ENCODE measurements at places on chromosomes 4 and X.
A peak's percentile ranks its signal among the peaks of the same experiment; 100 is the strongest.

GRCh38 chr4:73709451-73710033, 30.8 kb upstream of the CXCL8 start:
- no peak for DNase-seq

DNA sequence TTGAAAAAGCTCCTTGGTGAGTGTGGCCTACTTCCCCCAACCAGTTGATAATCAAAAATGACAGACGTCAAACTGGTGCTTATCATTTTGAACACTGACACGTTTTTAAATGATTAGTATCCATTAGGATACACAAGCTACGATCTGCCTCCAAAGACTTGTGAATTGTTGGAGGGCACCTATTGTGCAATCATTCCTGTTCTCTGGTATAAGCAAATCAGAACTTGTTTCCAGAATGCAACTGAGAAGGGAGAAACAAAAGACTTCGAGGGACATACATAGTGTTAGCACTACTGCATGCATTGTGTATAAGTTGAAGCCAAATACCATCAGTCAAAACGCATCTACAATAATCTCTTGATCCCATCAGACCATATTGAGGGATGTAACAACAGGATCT, 11.6 kb downstream of the NPY2R start:
- DNase-seq, result no peak

DNA sequence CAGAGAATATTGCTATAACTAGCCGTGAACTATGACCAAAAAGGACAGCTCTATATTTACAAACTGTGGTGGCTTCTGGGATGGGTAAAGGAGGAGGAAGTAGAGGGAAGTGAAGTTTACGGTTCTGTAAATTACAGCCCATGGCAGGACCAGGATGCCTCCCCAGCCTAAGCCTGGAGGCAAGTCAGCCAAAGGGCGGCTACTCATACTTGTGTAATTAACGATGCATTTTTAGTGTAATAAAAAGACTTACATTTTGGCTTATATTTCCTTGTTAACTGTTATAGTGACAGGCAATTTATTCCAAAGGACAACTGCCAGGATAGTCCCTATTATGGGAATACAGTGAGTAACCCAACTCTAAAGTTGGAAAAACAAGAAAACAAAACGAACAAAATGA, 139.9 kb upstream of the OTUD4 start:
- no peak for DNase-seq

- DNase-seq, result no peak
Observed at GRCh38 chr4:102734591-102735385, 26.0 kb downstream of the MANBA start.

DNA sequence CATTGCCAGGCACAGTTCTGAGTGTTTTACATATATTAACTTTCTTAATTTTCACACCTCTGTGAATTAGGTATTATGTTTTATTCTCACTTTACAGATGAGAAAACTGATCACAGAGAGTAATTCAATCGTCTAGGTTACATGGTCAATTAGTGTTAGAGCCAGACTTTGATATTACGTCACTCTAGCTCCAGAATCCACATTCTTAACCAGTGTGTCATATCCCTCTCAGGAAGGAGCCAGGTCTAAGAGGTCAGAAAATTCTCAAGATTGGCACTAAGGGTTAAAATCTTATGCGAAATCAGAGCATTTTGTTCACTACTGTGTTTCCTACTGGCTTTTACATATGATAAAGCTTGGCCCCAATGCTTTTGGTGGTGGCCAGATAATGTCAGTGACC, 7.4 kb downstream of the DMP1 start:
- no peak for DNase-seq

DNA sequence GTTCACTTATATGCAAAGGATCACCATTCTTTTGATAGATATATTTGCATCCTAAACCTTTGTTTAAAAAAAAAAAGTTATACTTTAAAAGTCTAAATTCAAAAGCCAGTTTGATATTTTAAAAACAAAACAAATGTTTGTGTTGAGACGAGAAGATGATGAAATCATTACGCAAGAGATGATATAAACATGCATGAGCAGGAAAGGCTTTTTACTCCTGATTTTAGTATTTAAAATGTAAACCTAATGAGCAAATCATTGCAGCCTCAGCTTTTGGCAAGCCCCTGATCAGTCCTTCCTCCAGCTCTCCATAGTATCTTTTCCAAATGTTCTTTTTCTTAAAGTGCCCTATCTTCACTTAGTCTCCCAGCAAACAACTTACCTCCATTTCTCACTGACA, 115.6 kb downstream of the ARAP2 start:
- DNase-seq, result no peak

DNA sequence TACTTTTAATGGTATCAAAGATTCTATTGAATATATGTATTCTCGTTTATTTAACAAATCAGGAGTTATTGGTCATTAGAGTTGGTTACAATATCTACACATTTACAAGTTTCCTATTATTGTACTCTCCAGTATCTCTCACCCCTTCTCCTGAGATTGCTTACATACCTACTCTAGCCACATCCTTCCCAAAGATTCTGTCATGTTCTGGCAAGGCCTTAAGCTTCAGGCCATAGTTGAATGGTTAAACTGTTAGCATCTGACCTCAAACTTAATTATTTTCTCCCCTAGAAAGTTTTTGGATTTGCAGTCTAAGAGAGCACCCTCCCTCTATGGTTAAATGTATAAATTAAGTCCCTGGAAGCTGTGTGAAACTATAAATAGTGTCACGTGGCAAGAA, 784.2 kb downstream of the GLUD2 start:
- no peak for DNase-seq

GRCh38 chrX:39577206-39577984, 520.4 kb downstream of the BCOR start:
- DNase-seq, result no peak

DNA sequence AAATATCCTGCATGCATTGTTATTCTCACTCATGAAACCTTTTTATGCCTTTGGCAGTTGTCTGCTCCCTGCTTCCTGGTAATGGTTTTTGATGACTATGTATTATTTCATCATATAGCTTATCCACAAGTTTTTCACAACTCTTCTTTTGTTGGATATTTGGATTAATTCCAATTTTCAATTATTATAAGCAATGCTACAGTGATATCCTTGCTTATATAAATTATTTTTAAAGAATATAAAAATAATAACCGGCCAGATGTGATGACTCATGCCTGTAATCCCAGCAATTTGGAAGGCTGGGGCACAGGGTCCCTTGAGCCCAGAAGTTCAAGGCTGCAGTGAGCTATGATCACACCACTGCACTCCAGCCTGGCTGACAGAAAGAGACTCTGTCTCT, 47.0 kb downstream of the ASIC5 start:
- DNase-seq, result no peak

GRCh38 chrX:119512146-119512800, 44.0 kb downstream of the SLC25A5 start:
- no peak for DNase-seq

DNA sequence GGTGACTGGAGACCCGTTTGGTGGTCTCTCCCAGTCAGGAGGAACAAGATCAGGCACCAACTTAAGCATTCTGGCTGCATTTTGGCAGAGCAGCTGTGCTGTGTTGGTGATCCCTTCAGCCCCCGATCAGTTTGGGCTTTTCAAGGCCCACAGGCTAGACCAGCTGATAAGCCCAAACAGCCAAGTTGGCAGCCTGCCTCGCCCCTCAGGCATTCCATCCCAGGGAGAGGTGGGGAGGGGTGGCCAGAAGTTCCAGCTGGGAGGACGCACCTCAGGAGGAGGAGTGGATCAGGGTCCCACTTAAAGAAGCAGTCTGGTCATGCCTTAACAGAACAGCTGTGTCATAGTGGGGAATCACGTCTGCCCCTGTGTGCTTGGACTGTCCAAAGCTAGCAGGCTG, 105.8 kb downstream of the CHIC1 start:
- DNase-seq, result no peak

GRCh38 chrX:120367402-120368109, 5.7 kb downstream of the ATP1B4 start:
- DNase-seq, result no peak

DNA sequence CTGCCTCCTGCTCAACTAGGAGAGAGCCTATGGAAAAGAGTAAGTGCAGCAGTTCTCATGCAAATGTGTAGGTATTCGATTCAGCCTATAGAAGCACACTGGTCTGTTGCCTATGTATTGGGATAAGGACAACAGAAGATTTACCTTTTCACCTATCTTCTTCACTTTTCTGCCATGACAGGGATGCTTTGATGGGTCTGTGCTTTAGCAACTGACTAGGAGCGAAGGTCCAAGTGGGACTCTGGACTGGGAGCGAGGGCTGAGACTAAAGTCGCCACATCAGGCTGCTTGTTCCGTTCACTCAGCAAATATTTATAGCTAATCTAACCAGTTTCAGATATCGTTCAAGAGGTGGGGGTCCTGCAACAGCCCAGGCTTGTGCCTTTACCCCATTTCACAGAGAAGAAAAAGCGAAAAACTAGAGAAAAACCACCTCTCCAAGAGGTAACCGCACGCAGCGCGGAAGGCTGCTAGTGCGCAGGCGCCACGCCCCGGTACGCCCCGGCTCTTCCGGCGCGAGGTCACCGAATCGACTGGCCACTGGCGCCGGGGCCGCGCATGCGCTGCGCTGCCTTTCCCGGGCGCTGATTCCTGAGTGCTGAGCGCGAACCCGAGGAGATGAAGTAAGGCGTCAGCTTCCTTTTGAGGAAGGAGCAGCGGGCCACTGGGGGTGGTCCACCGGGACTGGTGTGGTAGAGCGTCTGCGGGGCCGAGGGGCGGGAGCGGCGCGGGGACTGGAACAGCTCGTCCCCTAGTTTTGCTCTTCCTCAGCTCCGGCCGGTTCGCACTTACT, at the start of gene RBMX2:
TSS of gene RBMX2 (plus strand) at position 573 of the 793 bp plus-strand sequence. CDS start at position 619, 46 bp downstream.
- DNase-seq, result peak; percentile 36

DNA sequence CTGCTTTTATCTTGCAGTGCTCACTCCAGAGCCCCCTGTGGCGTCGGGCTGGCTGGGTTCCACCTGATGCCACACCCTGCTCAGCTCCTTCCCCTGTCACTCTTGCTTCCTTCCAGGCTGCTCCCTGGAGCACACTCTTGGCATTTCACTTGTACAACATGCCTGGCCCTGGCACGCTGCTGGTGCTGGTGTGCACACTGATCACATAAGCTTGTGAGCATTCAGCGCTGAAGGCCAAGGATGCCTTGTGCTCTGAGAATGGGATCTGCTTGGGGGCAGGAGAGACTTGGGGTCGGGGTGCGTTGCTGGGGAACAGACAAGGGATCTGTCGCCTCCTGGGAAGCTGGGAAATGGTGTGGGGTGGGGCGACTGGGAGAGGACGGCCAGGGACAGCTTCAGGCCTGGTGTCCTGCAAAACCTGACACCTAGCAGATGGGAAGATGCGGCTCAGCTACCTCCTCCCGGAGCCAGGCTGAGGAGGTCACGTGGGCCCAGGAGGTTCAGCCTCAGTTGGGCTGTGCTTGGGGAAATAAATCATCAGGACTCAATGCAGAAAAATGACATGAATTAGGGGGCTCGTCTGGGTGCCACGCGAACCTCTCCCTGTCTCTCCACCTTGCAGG, 108.5 kb downstream of the PHKA2 start:
- DNase-seq, result no peak

GRCh38 chr4:17385403-17385802, 126.5 kb downstream of the QDPR start:
- no peak for DNase-seq

- no peak for DNase-seq
Observed at GRCh38 chr4:132866616-132867015, 282.5 kb upstream of the PCDH10 start.

GRCh38 chr4:98921292-98921691, 7.6 kb downstream of the EIF4E start:
- no peak for DNase-seq

DNA sequence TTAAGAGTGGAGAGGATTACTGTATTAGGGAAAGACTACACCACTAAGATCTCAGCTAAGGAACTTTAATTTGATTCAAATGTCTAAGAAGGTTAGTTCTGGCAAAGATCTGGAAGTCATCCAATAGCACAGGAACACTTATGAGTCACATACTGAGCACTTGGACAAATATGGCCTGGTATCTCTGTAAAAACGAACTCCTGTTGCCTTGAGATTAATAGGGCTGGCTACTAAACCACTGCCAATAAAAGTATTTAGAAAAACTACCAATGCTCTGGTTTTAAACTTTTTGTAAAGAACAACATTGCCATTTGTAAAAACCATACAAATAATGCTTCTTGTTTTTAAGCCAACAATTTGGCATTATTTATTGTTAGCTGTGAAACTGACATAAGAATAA, 70.5 kb downstream of the SEC24D start:
- no peak for DNase-seq

- DNase-seq, result no peak
Observed at GRCh38 chr4:67436742-67437141, 108.6 kb downstream of the CENPC start.

- no peak for DNase-seq
Observed at GRCh38 chr4:3654036-3654807, 112.0 kb upstream of the ADRA2C start.

- no peak for DNase-seq
Observed at GRCh38 chr4:123877551-123877950, 481.0 kb downstream of the SPRY1 start.

DNA sequence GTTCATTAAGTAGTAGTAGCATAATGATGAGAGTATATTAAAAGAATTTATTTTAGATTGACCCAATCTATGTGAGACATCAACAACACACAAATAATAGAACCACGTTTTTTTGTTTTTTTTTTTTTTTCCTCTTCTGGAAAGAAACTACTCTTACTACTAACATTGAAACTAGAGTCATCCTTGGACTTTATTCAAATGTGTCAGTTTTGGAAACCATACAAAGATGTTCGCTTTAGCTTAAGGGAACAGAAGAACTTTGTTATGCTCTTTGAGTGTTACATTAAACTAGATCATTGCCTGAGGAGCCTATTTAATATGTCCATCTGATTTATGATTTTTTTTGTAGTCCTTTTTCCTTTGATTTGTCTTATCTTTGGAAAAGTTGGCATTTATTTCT, 166.7 kb downstream of the RPA4 start:
- no peak for DNase-seq

Measured in stimulated activated CD8-positive, alpha-beta memory T cell treated with anti-CD3 and anti-CD28 coated beads, Interleukin-15, amount 100 ng/mL, for 4 hours (primary cell).